ENCODE measurements at places on chromosomes 5 and 9. TPM values are rescaled to one million over a fixed set of nuclear protein-coding genes. Genes with fewer than 3 reads are reported as not detected.

Gene SLC34A3
- not detected for total RNA-seq

Gene CPLANE1
- total RNA-seq: 25.8 TPM

Gene SUSD3
- total RNA-seq: 1.2 TPM

Gene GNAQ
- 94.6 TPM for total RNA-seq

Gene MYMK
- not detected for total RNA-seq

Gene DIRAS2
- not detected for total RNA-seq

Gene PCDHA9
- 1.7 TPM for total RNA-seq

Gene STKLD1
- 0.64 TPM for total RNA-seq

Gene ROR2
- 3.5 TPM for total RNA-seq

DNA sequence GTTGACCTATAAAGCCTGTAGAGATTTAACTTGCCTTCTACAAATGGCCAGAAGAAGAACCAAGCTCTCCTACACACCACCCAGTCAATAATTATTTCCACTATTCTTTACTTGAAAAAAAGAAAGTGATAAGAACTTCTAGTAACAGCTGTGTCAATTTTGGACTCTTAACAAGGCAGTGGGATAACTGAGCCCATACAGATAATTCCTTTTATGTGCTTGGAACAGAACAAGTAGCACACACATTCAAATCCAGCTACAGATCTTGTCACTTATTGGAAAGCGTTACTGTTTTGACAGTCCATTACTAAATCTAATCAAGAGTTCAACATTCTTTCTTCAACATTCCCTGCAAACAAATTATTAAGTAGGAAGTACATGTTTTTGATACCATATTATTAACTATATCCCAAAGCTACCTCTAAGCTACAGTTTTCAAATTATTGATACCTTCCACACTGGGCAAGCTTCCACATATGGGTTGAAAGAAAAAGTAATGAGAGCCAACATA is 6.3 kb downstream of the PTGER4 start:
- no peak for DNase-seq

GRCh38 chr5:23012842-23013241 is 159.7 kb upstream of the CDH12 start:
- DNase-seq: no peak

DNA sequence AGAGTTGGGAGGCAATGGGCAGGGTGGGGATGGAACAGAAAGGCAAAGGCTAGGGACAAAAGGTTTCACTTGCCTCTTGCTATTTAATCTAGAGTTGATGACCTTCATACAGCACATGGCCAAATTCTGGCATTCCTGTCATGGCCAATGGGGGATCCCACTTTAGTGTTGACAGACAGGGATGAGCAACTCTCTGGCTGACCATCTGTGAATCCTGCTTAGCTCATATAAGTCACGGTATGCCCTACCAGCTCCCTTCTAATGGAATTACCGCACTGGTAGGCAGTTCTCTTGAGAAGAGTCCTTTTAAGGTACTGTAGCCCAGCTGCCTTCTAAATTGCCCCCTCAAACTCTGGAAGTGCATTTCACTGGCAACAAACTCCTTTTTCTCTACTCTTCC is 76.1 kb downstream of the MAMDC2 start:
- DNase-seq: no peak

GRCh38 chr5:72507231-72507906 is at the start of gene ZNF366:
Gene ZNF366 (minus strand): TSS chr5:72507410. CDS start chr5:72461496, 45,914 bp downstream.
- DNase-seq: peak; percentile 8

DNA sequence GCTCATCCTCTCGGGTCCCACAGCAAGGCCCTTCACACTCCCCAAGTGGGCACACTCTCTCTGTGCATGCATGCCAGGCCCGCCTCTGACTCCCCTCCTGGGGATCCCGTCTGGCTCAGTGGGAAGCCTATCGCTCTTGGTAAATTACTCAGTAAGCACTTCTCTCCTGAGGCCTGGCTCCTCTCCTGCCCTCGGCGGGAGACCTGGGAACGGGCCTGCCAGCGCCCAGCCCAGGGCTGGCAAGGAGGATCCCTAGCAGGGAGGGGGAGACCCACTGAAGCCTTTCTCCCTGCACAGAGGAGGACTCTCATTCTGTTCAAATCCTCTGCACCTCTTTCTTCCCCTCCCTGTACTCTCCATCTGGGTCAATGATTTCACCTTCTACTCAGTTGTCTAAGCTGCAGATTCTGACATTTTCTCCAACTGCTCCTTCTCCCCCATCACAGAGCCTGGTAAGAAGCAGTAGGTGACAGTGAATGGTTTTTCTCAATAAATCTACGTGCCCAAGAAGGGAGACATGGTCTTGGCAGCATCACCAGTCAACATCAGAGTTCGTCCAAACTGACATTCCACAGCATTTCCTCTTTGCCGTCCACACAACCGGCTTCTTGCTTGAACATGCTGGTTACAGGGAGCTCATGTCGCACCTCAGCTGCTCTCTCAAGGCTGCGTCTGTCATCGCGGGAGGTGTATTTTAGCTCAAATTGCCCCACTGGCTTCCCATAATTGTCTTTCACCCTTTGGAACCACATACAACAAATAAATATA is 81.9 kb downstream of the GPR21 start:
- DNase-seq: no peak

- DNase-seq: no peak
Observed at GRCh38 chr5:97943036-97943435, 760.0 kb upstream of the RIOK2 start.

GRCh38 chr9:87615547-87616148 is 110.3 kb upstream of the CTSL start:
- no peak for DNase-seq

GRCh38 chr5:544675-545355 is 20.6 kb upstream of the SLC9A3 start:
- DNase-seq: no peak

DNA sequence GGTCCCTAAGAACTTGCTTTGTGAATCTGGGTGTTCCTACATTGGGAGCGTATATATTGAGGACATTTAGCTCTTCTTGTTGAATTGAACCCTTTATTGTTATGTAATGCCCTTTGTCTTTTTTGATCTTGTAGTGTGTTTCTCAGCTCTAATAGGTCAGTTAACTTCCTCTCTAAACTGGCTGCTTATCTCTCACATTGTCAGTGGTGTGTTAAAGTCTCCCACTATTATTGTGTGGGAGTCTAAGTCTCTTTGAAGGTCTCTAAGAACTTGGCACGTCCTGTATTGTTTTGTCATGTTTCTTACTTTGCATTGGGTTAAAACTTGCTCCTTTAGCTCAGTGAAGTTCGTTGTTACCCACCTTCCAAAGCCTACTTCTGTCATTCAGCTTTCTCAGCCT is 36.2 kb downstream of the RIC1 start:
- DNase-seq: no peak

DNA sequence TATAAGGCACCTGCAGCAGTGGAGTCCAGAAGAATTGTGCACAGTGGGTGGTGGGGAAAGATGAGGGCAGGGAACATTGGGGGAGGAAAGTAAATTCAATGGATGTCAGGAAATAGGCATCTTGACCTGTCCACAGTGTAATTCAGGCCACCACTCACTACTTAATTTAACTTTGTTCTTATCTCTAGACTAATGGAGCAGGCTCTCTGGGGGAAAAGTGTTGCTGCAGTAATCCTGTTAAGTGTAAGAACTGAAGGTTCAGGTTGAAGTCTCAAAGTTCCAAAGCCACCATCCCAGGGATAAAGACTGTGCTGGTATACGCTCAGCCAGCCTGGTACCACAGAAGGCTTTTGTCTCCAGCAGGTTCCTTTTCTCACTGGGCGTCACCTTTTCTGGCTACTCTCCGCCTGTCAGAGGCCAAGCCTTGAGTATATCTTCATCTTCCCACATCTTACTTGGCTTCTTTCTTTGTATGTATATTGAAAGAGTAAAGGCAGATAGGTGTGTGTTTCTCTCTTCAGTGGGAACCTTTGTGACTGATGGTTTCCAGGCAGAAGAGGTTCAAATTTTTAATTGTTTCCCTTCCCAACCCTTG is 150.9 kb upstream of the DMRT1 start:
- no peak for DNase-seq

DNA sequence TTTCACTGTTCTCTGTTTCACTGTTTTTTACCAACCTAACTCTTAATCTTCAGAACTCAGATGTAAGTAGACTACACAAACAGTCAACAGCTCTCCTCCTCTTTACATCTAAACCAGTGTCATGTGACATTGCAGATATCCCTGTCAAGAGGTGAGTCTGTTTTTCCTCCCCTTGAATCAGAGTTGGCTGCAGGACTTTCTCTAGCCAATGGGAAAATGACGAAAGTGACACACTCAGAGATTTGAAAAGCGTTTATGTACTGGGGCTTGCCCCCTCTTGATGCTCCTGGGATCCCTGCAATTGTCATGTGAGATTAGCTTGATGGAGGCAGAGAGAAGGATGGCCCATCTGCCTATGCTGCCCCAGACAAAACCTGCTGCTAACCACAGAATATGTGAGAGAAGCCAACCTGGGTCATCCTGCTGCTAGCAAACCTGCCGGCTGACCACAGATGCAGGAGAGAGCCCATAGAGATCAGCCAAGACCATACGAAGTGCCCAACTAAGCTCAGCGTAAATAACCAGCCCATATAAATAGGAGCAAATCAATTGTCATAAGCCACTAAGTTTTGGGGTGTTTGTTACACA is 111.1 kb downstream of the ASTN2 start:
- no peak for DNase-seq

DNA sequence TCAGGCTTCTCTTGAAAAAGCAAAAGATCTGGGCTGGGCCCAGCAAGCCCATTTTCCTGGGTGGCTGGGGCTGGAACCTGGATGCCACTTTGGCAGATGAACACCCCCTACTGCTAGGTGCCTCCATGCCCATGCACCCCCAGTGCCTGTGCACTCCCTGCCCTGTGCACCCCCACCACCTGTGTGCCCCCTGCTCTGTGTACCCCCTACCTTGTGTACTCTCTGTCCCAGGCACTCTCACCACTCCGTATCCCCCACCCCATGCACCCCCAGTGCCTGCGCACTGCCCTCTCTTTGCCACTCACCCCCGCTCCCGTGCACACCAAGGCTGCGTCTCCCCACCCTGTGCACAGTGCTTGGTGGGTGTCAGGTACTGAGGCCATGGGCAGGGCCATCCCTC is 14.2 kb downstream of the UNC5A start:
- no peak for DNase-seq

DNA sequence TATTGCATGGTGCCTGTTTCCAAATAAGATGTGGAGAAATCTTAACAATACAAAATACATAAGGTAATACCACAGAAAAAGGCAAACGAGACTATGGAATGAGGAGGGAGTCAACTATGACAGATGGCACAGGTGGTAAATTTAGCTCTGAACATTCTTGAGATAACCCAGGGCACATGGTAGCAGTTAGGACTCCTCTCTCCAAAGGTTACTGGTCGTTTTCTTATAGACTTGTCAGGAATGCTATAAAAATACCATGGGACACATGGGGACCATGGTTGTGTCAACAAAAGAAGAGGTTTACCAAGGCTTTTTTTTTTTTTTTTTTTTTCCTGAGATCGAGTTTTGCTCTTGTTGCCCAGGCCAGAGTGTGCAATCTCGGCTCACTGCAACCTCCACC is 209.4 kb upstream of the RFX3 start:
- DNase-seq: no peak

- DNase-seq: no peak
Observed at GRCh38 chr9:132042324-132042723, 37.3 kb downstream of the MED27 start.

All from endothelial cell (in vitro differentiated cells).